ENCODE measurements at places on chromosomes 2 and 18. TPM values are rescaled to one million over a fixed set of nuclear protein-coding genes. Genes with fewer than 3 reads are reported as not detected.
A peak's percentile ranks its signal among the peaks of the same experiment; 100 is the strongest.

The ZNF396 gene
- total RNA-seq: 5.6 TPM

The HRH4 gene
- 0.52 TPM for total RNA-seq

The NTSR2 gene
- total RNA-seq: not detected

The KCNG2 gene
- not detected for total RNA-seq

The CIDEA gene
- not detected for total RNA-seq

The AOX1 gene
- total RNA-seq: 15.5 TPM

DNA sequence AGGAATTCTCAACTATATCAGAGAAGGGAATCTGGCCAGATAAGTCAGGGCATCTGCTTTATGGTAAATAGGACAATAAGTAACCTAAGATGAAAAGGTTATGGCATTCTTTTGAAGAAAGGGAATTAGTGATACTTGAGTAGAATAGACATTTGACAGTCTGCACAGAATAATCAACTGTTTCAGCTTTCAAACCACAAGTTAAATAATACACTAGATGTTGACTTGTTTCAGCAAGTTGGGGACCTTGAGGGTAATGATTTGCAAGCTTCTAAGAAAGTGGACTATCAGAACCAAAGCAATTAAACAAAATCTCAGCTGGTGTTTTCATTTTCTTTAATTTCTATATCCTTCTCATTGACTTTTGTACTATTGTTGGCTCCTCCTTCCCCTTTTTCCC lies 54.5 kb downstream of the SLC39A10 start:
- no peak overlapping the region for H3K4me3 ChIP-seq
- H3K27ac ChIP-seq: no peak overlapping the region
- no peak for DNase-seq
- H3K36me3 ChIP-seq: peaks cover 20% of the 10 kb centered on the region
- peaks cover 6% of the 10 kb centered on the region for H3K4me1 ChIP-seq

DNA sequence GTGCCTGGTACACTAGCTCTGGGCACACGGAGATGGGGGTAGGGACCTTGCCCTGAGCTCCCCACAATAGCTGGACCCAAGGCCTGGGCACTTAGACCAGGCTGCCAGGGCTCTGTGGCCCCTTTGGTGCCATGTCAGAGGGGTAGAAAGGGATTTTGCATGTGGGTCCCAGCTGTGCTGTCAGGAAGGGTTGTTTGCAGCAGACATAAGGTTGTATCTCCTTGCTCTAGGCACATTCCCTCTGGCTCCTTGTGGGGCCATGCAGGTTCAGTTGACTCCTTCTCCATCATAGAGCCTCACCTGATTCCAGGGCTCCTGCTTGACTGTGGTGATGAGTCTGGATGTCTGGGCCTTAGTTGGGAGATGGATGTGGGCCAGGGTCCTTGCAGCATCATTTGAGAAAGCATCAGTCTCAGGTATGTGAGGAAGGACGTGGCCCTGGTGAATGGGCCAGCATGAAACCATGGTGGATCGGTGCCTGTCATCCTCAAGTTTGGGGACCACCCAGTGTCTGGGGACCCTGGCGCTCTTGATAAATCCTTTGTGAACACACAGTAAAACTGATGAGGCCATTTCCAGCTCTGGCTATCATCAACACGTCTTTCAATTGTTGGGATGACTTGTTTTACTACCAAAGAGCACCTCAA lies 461.9 kb upstream of the HS6ST1 start:
- no peaks in the 10 kb centered on the region for H3K4me1 ChIP-seq
- no peak for DNase-seq
- H3K4me3 ChIP-seq: no peak overlapping the region

GRCh38 chr2:92326-92725 lies 46.0 kb upstream of the FAM110C start:
- H3K27me3 ChIP-seq: no peaks in the 10 kb centered on the region
- H3K4me1 ChIP-seq: no peaks in the 10 kb centered on the region
- DNase-seq: no peak
- H3K36me3 ChIP-seq: no peaks in the 10 kb centered on the region
- H3K27ac ChIP-seq: no peak overlapping the region
- no peak overlapping the region for H3K4me3 ChIP-seq

DNA sequence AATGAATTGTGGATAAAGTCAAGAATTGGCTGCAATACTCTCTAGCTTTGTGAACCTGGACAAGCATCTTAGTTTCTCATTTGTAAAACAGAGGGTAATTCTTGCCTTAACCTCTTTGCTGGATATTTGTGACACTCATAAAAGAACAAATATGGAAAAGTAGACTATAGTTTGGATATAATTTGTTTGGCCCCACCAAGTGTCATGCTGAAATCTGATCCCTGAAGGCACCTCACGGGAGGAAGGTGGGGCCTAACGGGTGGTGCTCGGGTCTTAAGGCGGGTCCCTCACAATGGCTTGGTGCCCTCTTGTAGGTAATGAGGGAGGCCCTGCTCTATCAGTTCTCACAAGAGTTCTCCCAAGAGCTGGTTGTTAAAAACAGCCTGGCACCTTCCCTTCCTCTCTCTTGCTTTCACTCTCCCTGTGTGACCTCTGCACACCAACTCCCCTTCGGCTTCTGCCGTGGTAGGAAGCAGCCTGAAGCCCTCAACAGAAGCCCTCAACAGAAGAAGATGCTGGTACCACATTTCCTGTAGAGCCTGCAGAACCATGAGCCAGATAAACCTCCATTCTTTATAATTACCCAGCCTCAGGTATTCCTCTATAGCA lies 37.4 kb downstream of the ARL4C start:
- H3K36me3 ChIP-seq: no peaks in the 10 kb centered on the region
- DNase-seq: no peak
- no peak overlapping the region for H3K27ac ChIP-seq
- no peak overlapping the region for H3K4me3 ChIP-seq
- H3K4me1 ChIP-seq: no peaks in the 10 kb centered on the region

DNA sequence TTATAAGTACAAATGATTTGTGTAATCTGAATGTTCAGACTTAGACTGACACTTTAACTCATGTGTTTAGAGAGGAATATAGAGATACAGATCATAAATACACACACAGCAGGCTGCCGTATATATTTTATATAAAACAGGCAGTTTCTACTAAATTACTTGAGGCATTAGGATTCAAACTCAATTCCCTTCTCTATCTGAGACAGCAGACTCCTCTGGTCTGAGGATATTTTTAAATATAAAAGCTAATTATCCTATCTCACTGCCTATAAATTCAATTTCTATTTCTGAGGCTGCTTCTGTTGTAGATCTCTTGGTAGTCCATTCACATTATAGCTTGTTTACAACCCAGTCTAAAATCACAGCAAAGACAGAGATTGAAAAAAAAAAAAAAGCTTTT lies 46.9 kb downstream of the BCL2 start:
- H3K27me3 ChIP-seq: no peaks in the 10 kb centered on the region
- no peak overlapping the region for H3K27ac ChIP-seq
- DNase-seq: no peak
- no peaks in the 10 kb centered on the region for H3K36me3 ChIP-seq
- H3K4me3 ChIP-seq: no peak overlapping the region

GRCh38 chr2:68936427-68936826 lies 16.3 kb downstream of the GKN2 start:
- no peaks in the 10 kb centered on the region for H3K36me3 ChIP-seq
- H3K4me3 ChIP-seq: no peak overlapping the region
- no peaks in the 10 kb centered on the region for H3K4me1 ChIP-seq
- no peak for DNase-seq
- H3K27me3 ChIP-seq: peaks cover 3% of the 10 kb centered on the region
- no peak overlapping the region for H3K27ac ChIP-seq

DNA sequence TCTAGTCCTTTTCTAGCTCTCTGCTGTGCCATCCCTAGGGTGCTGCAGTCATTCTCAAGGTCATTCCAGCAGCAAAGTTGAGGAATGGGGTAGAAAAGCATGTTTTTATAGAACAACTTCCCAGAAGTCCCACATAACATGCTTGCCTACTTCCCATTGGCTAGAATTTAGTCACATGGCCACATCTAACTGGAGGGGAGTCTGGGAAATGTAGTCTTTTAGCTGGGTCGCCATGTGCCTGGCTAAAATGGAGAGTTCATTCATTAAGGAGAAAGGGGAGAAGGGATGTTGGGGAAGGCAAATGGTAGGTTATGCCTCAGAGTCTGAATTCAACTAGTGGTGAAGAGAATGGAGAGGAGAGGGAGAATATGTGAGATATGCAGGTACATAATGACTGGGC lies 85.7 kb downstream of the SLC4A3 start:
- no peak overlapping the region for H3K27ac ChIP-seq
- H3K27me3 ChIP-seq: no peaks in the 10 kb centered on the region
- H3K4me3 ChIP-seq: no peak overlapping the region
- no peaks in the 10 kb centered on the region for H3K4me1 ChIP-seq

GRCh38 chr2:135150725-135151124 lies 98.6 kb downstream of the RAB3GAP1 start:
- DNase-seq: no peak
- peaks cover 55% of the 10 kb centered on the region for H3K36me3 ChIP-seq
- H3K27me3 ChIP-seq: no peaks in the 10 kb centered on the region
- peak overlapping the region; percentile 6 for H3K4me3 ChIP-seq
- H3K27ac ChIP-seq: no peak overlapping the region
- peaks cover 8% of the 10 kb centered on the region for H3K4me1 ChIP-seq

GRCh38 chr2:207483066-207483465 lies 46.7 kb upstream of the CREB1 start:
- no peaks in the 10 kb centered on the region for H3K27me3 ChIP-seq
- no peak for DNase-seq
- H3K4me1 ChIP-seq: no peaks in the 10 kb centered on the region
- H3K4me3 ChIP-seq: no peak overlapping the region
- H3K36me3 ChIP-seq: no peaks in the 10 kb centered on the region
